Left cardiac atrium (tissue), 4 donors: ENCODE measurements at places on chromosomes 6 and 20. TPM values are rescaled to one million over a fixed set of nuclear protein-coding genes. Genes with fewer than 3 reads are reported as not detected.
A peak's percentile ranks its signal among the peaks of the same experiment; 100 is the strongest.

- DNase-seq, result no peak
Observed at GRCh38 chr6:87118054-87118453, 23.1 kb upstream of the CGA start.

GRCh38 chr20:23114448-23115082 is 28.4 kb upstream of the CD93 start:
- no peak for DNase-seq

- no peak for DNase-seq
Observed at GRCh38 chr6:105272786-105273185, 93.0 kb upstream of the POPDC3 start.

DNA sequence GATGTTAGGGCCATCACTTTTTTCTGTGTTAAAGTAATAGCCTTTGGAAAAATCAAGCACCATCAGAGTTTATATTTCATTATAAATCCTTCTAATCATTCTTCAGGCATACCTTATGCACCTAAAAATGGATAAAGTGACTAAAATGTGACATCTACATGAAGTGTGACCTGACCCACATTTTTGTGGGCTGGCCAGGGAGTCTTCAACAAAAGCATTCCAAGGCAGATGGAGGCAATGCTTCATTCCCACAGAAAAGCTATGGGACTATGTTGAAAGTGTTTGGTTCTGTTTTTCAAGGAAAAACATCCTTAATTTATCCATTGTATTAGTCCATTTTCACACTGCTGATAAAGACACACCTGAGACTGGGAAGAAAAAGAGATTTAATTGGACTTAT is 58.8 kb upstream of the LTV1 start:
- no peak for DNase-seq

- no peak for DNase-seq
Observed at GRCh38 chr6:54254886-54255285, 53.4 kb upstream of the TINAG start.

Gene ADAM33
- 18.5 TPM for total RNA-seq

Gene SUMO4
- 0.71 TPM for total RNA-seq

DNA sequence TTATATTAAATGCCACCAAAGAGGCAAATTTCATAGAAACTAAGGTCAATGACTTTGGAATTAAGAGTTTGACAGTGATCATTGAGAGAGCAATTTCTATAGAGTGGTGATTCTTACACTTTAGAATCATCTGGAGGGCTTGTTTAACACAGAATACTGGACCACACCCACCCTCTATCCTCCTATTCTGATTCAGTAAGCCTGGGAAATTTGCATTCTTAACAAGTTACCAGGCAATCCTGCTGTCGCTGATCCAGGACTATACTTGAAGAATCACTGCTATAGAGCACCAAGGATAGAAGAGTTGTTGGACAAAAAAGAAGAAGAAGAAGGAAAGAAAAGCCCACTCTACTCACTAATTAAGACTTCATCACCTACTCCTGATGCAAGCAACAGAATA is 21.3 kb upstream of the TBX18 start:
- no peak for DNase-seq

- no peak for DNase-seq
Observed at GRCh38 chr6:150560004-150560883, 39.4 kb upstream of the PLEKHG1 start.

- no peak for DNase-seq
Observed at GRCh38 chr20:31602779-31603441, 2.2 kb upstream of the ID1 start.

- DNase-seq, result peak; percentile 62
Observed at GRCh38 chr6:167492100-167492449, 167.2 kb downstream of the TTLL2 start.

Gene PPP1R16B
- 5.4 TPM for total RNA-seq

- DNase-seq, result no peak
Observed at GRCh38 chr6:7633361-7633760, 43.4 kb downstream of the SNRNP48 start.

Gene PTPRT
- total RNA-seq, result 0.27 TPM

GRCh38 chr6:144488590-144488989 is 203.5 kb downstream of the UTRN start:
- no peak for DNase-seq

Gene TGM2
- total RNA-seq, result 695 TPM

Gene PCK1
- total RNA-seq, result 72.2 TPM

- DNase-seq, result peak; percentile 87
Observed at GRCh38 chr6:42901538-42901957, 14.3 kb upstream of the PTCRA start.

DNA sequence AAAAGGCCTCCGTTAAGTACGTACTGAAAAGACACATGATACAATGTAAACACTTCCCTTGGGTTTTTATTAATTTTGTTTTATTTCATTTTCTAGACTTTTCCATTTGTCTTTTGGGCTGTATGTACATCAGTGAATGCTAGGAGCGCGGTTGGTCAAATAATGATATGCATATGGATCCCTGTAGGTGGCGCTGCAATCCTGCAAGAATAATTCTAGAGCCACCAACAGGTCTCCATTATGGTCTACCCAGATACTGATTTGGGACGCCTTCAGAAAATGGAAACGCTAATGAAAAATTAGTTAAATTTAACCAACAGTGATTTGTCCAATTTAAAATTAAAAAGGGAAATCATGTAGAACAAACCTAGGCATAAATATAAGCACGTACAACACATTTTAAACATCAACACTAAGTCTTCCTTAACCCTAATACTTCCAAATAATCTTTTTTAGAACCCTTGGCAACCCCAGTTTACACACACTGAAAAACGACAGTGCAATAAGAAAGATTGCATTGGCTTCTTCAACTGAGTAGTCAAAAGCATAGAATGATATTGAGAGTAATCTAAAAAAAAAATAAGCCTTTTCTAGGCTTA is 433.5 kb downstream of the RFPL4B start:
- DNase-seq, result peak; percentile 76

DNA sequence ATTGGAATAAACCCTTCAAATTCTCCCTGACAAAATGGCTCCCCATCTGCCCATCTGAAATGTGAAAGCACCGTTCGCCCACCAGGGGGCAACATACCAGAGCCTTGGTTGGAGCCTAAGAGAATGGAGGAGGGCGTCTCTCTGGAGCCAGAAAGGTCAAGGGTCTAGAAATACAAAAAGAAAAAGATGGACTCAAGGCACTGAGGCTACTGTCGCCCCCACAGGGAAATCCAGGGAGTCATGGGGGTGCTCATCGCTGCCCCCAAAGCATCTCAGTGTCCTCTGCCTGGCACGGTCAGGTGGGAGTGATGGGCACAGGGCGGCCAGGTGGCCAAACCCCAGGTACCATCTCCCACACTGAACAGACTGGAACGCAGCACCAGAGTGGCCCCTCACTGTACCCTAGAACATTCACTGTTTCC is 136.3 kb downstream of the ZMYND8 start:
- DNase-seq, result no peak

DNA sequence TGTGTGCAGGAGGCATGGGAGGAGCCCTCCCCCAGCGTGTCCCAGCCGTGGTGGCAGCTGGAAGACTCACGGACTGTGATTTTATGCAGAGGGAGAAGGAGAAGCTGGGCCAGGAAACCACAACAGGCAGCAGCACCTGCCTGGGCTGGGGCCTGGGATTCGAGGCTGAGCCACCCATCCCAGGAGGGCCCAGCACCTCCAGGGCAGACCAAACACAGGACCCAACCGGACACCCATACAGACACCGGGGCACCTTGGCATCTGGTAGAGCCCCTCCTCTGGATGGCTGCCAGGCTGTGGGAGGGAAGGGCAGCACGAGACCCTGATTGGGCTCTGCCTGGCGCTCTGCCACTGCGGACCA is 41.7 kb upstream of the CHRNA4 start:
- no peak for DNase-seq

DNA sequence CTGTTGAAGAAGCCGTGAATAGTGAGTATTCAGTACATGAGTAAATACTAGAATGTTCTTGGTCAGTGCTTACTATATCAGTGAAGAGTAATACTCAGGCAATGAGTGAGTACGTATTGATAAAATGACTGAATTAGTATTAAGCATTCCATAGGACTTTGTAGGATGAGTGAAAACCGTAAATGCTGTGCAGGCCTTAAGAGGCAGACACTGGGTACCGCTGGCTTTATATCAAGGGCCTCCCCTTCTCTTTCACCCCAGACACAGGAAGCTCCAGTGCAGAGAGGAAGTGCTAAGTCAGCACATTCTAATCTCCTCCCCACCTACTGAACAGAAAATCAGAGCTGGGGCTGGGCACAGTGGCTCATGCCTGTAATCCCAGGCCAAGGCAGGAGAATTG is 24.2 kb downstream of the POFUT1 start:
- DNase-seq, result no peak

GRCh38 chr6:165663736-165664558 is 906 bp upstream of the PDE10A start:
- DNase-seq, result no peak

GRCh38 chr20:60302875-60303274 is 344.7 kb downstream of the CDH26 start:
- DNase-seq, result no peak
